ENCODE measurements at places on chromosomes 2 and 18.
A peak's percentile ranks its signal among the peaks of the same experiment; 100 is the strongest.

DNA sequence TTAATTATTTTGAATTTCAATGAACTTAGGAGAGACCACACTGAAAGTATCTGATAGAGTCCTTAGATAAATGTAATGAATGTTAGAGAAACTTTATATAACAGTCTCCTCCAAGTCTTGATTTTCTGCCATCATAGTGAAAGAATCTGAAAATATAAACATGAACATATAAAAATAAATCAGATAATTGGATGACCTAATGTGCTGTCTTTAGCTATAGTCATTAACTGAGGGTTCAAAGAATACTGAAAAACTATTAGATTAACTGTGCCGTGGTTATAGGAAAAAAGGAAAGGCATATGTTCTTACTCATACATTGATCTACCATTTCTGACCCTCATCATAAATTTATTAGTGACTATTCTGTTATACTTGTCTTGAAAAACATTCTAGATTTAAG is 47.0 kb upstream of the SPAG16 start:
- no peak for DNase-seq

DNA sequence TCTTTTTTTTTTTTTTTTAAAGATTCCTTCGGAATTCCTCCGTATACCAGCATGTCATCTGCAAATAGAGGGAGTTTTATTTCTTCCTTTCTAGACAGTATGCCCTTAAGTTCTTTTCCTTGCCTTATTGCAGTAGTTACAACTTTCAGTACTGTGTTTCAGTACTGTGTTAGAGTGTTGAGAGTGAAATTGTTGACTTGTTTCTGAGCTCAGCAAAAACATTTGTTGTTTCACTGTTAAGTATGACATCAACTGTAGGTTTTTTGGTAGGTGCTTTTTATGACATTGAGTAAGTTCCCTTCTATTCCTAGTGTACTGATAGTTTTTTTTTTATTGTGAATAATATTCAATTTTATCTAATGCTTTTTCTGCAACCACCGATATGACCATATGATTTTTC is 43.9 kb downstream of the ACVR2A start:
- DNase-seq, result no peak

DNA sequence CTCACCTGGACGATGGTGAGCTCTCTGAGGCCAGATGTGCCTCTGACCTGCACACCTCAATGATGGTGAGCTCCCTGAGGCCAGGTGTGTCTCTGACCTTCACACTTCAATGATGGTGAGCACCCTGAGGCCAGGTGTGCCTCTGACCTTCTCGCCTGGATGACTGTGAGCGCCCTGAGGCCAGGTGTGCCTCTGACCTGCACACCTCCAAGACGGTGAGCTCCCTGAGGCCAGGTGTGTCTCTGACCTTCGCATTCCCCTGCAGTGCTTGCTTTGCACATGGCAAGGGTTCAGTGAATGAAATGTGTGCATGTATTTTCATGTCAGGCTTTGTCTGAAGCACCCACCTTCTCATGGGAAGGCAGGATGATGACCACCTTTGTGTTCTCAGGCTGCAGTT is 95.5 kb downstream of the PTGR3 start:
- no peak for DNase-seq

DNA sequence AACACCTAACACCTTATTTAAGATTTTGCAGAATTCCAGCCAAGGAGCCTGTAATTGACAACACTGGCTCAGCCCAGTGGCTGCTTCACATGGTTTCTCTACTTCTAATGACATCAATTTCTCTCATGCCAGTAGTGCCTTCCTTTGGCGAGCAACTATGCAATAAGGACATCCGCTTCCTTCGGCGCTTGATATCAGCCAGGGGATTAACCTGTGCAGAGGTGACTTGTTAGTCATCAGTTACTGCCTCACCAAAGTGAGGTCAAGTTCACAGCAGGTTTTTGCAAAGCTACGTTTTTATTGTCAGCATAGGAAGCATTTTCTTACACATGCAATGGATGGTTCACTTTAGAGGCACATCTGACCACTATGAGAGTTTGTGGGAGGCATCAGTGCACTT is 24.0 kb upstream of the EDAR start:
- no peak for DNase-seq

GRCh38 chr2:47528874-47529273 is 125.9 kb downstream of the MSH2 start:
- DNase-seq, result no peak

DNA sequence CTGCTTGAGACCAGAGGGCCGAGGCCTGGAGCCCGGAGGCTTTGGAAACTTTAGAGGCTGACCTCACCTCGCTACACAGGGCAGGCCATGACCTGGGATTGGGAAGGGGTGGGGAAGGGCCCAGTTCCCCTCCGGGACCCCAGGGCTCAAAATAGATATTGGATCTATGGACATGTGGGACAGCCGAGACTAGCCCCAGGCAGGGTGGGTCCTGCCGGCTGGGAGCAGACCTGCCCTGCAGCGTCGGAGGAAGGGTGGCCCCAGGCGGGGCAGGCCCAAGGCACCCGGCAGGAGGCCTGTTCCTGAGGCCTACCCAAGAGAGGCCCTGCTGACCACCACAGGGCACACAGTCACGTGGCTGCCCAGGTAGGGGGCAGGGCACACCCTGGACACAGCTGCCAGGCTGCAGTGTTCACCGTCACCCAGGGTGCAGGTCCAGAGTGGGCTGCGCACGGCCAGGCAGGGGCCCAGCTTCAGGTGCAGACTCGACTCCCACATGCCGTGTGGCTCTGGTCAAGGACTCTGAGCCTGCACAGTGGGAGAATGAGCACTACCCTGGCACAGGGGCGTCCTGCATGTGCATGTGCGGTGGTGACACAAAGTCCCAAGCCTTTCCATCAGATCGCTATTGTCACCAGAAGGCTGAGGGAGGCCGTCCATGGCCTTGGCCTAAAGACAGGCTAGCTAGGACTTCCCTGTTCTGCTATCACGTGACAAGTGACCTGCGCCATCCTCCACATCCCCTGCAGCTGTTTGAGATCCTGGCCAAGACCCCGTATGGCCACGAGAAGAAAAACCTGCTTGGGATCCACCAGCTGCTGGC is 13.2 kb downstream of the ANO7 start:
- no peak for DNase-seq

DNA sequence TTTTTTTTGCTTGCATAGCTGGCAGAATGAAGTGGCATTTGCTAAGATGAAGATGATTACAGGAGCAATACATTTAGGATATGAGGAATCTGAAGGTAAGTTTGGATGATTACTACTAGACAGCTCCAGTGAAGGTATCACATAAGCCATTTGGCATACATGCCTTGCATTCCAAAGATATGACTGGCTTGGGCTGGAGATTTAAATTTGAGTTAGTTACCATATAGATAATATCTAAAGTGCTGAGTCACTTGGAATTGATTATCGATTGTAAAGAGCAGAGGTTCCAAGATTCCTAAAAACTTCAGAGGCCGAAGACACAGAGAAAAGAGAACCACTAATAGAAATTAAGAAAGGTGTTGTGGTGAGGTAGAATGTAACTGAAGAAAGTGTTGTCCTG is 1026.4 kb downstream of the DSC3 start:
- no peak for DNase-seq

DNA sequence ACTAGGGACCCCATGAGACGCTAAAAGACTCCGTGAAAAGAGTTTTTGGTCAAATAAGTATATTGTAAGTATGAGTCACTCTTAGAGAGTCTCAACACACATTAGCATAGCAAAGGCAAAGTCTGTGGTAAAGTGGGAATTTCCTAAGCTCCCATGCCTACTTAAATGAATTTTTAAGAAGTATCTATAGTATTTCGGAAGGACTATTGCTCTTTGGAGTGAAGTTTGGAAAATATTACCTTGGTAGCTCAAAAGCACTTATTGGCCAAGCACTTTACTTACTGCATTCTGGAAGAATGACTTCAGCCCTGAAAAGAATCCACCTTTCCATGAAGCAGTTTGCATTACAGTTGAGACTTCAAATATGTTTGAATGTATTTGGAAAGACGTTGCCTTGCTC is 57.1 kb downstream of the CAVIN2 start:
- no peak for DNase-seq

DNA sequence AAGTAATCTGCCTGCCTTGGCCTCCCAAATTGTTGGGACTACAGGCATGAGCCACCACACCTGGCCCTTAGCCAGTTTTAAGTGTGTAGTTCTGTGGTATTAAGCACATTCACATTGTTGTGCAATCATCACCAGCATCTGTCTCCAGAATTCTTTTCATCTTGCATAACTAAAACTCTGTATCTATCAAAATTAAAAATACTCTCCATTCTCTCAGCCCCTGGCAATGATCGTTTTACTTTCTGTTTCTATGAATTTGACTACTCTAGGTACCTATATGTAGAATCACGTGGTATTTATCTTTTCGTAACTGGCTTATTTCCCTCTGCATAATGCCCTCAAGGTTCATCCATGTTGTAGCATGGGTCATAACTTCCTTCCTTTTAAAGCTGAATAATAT is 45.5 kb upstream of the CAVIN2 start:
- DNase-seq, result no peak

GRCh38 chr2:37324536-37324785 is 172 bp downstream of the PRKD3 start:
- peak; percentile 81 for DNase-seq

DNA sequence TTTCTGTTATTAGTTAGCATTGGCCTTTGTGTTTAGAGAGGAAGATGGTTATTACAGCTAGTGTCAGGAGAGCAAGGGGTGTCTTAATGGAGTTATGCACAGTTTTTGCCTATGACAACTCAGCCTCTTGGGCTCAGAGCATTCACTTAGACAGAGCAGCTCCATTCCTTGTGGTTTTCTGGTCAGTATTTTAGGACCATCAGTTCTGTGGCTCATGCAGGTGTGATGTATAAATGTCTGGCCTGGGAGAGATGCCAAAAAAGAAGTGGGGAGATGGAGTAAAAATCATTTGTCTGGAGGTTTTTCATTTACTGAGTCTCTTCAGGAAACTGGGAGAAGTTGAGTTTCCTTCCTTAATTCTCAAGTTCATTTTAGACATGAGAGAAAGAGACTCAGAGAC is 79.7 kb downstream of the PRKCE start:
- DNase-seq, result no peak

DNA sequence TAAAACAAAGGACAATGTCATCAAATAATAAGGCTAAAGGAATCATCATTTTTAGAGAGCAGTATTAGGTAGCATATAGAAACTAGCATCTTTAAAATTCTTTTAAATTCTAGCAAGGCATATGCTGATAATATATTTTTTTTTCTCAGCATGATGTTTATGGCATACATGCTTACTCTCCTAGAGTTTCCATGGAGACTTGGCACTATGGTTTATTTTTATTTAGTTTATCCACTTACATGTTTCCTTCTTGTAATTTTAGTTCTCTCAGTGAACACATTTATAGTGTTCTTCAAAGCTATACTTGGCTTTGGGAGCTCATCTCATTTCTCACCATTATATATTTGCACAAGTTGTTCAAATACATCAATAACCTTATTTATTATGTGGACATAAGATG is 413.8 kb upstream of the LINC00305 start:
- DNase-seq, result no peak
